Dorsolateral prefrontal cortex (tissue), 122 donors: ENCODE measurements at places on chromosomes 12 and 14. TPM values are rescaled to one million over a fixed set of nuclear protein-coding genes. Genes with fewer than 3 reads are reported as not detected.

Gene KRT78
- total RNA-seq: not detected

Gene C14orf132
- total RNA-seq: 184 TPM

Gene C12orf60
- 2.3 TPM for total RNA-seq

Gene TOMM20L
- total RNA-seq: not detected

Gene OVCH1
- 2.8 TPM for total RNA-seq

Gene RNASE3
- total RNA-seq: not detected
